Central memory CD4-positive, alpha-beta T cell (primary cell): ENCODE measurements at places on chromosomes 7 and 10.

- DNase-seq = no peak
These were observed 2.8 kb downstream of the SP8 start for GRCh38 chr7:20783700-20784387.

DNA sequence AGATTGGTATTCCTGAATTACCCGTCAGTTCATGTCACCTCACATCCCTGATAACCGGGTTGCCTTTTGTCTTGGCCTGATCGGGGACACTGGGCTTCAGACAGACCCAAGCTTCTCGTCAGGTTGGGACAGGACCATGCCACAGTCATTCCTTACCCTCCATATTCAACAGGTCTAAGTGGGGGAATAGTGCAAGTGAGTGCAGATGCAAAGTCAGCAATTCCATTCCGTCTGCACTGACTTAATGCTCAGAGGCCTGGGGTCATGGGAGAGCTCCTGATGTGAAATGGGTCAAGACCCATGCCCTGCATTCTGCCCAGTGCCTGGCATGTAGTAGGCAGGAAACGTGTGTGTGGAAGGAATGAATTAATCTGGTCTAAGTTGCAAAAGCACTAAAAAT is 95.4 kb upstream of the PITRM1 start:
- no peak for DNase-seq

DNA sequence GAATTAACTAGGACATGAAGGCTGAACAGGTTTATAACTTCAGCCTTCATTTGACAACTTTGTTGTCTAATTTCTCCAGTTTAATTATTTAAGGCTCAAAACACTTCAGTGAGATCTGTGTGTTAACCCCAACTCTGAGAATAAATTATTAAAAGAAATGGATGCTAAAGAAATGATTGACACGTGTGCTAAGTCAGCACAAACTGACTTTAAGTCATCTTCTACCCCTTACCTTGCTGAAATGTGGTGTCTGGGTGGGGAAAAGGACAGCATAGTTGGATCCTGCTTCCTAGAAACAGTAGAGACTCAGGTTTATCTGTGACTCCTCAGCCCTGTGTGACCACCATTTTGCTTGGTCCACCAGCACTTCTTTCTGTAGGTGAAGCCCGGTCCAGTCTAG is 324.8 kb upstream of the NPSR1 start:
- DNase-seq = no peak

- DNase-seq = no peak
These were observed 97.7 kb upstream of the FGFR2 start for GRCh38 chr10:121695731-121696464.

DNA sequence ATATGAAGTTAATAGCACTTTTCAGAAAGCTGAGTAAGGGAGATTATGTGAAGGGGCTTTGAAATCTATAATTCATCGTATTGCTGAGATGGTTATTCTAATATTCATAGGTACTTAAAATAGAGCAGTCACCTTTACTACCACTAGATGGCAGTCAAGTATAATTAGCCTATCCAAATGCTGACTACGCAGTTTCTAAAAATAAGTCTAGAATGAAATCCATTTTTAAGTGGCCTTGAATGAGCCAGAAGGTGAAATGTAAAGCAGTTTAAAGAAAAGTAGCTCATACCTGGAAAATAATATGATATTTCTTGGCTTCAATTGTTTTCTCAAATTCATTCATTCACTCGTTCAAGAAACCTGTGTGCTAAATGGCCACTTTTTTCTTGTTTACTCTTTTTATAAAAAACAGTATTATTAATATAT is 1277.1 kb downstream of the GATA3 start:
- DNase-seq = peak; percentile 37

DNA sequence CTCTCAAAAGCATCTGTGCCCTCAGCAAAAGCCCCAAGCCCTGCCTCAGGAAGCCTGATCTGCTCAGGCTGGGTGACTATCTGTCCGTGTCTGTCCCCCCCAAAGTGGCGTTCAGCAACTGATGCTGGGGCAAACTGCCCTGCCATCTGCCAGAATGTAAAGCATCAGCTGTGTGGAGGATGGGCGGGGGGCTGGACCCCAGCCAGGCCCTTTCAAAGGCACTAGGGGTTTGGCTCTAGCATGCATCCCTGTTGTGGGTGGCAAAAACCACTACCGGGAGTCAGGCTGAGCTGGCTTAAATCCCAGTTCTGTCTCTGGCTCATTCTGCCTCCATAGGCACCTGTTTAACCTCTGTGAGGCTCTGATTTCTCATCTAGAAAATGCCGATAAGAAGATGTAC is 35.5 kb downstream of the GPRIN2 start:
- DNase-seq = no peak

- no peak for DNase-seq
These were observed 1.1 kb downstream of the RADIL start for GRCh38 chr7:4882169-4883032.

GRCh38 chr7:114293289-114294012 is 121.2 kb upstream of the FOXP2 start:
- DNase-seq = no peak

- no peak for DNase-seq
These were observed 221.1 kb downstream of the SEMA3E start for GRCh38 chr7:83427884-83428283.

DNA sequence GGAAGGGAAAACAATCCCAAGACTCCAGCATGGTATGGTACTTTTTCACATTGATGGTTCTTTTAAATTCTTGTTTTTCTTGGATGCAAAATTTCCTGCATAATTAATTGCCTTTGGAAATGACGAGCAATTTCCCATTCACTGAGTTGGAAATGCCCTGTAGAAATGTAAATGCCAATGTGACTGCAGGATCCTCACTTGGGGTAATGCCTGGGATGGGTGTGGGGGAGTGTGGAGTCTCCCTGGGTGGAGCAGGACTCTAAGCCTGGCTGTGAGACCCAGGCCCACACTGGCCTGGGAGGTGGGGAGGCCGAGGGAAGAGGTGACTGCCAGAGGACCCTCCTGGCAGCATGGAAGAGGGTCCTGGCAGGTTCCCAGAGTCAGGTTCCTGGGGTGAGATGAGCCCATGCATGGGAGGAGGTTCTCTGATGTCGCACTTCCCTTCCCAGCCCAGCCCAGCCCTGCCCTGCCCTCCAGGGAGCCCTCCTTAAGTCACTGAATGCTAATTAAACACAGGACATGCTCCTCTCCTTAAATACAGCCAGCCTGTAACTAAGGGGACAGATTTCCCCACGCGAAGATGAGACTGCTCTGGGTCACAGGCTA is 157.9 kb downstream of the GFRA1 start:
- no peak for DNase-seq
